ENCODE measurements at places on chromosomes 4 and X.

- DNase-seq: no peak
These were observed 192.7 kb upstream of the LEF1 start for GRCh38 chr4:108361446-108361820.

DNA sequence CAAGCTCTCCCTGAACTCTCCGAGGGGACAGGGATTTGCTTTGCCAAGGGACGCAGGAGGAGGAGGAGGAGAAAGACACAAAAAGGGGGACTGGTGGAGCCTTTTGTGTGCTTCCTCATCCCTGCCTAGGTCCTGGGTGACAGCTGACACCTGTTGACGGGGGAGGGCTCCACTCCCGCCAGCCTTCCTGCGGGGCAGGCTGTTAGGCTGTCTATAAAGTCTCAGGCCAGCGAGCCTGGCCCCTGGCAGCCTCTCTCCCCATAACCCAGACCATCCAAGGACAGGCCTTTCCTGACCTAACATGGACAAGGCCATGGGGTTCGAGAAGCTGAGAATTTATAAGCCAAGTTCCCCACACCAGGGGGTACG is 832 bp upstream of the EVC2 start:
- no peak for DNase-seq

GRCh38 chr4:8427761-8428287 is 12.7 kb downstream of the ACOX3 start:
- DNase-seq: peak; percentile 41

DNA sequence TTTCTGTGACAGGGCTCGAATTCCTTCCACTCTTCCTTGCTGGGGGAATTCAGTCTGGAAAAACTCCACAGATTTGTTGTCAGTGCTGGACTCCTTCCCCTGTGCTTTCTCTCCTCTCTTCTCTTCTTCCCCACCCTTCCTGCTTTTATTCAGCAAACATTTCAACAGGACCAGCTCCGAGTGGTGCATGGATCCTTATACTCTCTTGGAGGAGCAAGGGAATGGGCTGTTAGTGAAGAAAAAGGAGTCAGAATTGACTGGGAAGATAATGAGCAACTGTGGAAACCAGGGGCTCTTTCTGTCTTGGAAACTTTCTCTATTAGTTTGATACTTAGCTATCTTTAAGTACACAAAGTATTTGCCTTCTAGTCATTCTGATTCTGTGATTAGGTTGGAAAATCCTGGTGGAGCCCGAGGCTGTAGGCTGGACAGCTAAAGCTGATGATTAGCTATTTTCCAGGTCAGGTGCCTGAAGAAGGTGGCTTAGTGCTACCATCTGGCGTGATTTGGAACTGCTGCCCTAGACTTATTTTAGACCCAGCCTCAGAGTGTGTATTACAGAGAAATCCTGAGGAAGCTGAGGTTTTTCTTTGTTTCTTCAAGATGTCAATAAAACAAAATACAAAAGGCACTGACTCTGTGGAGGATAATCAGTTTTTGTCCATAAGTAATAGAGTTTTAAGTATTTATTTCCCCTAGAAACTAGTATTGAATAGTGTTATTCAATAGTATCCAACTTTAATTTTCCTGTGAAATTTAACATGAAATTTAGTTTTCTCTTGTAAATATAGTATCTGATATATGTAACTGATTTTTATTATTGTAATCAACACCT is 38.4 kb downstream of the NAP1L5 start:
- DNase-seq: peak; percentile 65

Data from KBM-7 (cell line).